ENCODE measurements at places on chromosomes 12 and 14.

DNA sequence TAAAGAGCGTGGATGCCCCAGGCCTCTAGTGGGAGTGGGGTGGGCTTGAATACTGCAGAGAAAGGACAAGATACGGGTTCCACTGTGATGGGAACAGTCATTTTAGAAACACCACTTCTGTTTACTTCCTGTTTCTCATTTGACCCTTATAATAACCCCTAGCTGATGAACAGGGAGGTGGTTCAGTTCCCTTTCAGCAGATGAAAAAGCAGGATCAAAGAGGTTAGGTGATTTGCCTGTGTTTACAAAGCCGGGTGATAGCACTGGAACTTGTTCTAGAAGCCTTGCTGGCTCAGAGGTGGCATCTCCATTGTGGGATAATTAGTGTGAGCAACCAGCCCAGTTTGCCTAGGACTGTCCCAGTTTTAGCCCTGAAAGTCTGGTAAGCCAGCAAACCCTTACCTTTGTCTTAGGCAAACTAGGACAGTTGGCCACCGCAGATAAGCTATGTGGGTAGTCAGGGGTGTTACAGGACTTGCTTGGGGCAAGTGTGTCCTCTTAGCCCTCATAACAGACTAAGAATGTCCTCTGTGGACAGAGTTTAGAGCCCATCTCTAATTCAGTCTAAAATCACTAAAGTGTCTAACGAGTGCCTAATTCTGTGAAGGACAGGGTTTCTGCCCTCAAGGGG is 7.5 kb upstream of the LRP1-AS start:
- no peak for DNase-seq

- DNase-seq, result no peak
Observed at GRCh38 chr12:15165012-15165659, 56.1 kb downstream of the RERG start.

DNA sequence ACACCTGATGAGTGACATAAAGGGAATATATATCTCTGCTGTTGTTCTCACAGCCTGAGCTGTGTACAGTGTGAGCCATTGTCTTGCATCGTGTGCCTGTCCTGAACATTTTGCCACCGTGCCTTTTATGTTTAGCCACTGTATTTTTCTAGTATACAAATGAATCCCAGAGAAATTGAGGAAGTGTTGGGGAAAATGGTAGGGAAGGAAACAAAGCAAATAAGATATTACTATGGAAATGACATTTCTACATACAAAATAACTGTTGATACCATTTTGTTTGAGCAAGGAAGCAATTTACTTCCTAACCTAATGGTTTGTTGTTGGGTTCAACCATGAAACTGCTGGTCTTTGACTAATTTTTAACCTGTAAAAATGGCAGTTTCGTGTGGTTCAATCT is 5.5 kb downstream of the PSMA6 start:
- no peak for DNase-seq

DNA sequence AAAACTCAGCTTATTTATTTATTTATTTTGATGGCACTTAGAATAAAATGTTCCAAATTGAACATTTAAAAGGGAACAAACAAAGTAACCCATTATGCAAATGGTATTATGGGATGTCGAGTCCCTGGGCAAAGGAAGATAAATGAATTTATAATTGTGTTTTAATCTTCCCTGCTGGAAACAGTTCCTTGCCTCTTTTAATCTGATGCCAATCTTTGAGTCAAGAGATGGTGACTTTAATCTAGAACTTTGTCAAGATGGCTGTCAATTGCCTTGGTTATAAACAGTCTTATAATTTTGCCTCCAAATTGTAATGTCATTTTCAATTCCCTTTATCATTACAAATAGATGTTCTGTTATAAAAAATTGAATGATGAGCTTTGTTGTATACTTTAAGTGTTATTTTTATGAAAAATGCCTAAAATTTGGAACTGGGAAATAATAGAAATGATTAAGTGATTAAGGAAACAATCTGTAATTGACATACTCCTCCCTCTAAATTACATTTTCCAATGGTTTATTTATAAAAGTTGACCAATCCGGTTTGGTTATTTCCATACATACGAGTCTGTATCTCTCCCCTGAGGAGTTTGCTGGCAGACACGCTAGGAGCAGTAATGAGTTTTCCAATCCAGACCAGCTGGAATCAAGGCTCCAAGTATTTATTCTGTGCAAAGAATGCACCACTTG is 134.9 kb upstream of the FRMD6 start:
- DNase-seq, result no peak

GRCh38 chr12:124583854-124584253 is 16.4 kb upstream of the NCOR2 start:
- DNase-seq, result no peak

DNA sequence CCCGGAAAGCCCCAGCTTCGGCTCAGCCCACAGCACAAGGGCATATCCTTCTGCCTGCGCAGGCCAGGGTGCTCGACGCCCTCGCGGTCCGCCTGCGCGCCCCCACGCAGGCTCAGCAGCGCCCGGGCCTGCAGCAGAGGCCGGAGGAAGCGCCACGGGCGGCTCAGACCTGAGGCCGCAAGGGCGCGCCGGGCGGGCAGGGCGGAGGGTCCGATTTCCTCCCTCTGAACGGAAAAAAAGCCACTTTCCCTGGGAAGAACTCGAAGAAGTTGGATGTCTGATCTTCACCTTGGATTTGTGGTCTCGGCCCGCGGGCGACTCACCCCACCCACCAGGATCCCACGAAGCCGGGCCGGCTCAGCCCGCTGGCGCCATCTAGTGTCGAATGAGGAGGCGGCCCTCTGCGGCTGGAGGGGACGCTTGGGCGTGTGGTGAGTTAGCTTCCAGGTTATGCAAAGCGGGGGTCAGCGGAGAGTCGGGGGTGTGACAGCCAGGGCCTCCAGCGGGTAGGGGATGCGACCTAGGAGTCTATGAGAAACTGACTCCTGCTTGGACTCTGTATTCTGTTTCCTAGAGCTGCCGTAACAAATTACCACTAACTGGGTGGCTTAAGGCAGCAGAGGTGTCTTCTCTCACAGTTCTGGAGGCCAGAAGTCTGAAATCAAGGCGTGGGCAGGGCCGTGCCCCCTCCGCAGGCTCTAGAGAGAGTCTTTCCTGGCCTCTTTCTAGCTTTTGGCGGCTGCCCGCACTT is 40.0 kb upstream of the SRSF5 start:
- peak; percentile 55 for DNase-seq

DNA sequence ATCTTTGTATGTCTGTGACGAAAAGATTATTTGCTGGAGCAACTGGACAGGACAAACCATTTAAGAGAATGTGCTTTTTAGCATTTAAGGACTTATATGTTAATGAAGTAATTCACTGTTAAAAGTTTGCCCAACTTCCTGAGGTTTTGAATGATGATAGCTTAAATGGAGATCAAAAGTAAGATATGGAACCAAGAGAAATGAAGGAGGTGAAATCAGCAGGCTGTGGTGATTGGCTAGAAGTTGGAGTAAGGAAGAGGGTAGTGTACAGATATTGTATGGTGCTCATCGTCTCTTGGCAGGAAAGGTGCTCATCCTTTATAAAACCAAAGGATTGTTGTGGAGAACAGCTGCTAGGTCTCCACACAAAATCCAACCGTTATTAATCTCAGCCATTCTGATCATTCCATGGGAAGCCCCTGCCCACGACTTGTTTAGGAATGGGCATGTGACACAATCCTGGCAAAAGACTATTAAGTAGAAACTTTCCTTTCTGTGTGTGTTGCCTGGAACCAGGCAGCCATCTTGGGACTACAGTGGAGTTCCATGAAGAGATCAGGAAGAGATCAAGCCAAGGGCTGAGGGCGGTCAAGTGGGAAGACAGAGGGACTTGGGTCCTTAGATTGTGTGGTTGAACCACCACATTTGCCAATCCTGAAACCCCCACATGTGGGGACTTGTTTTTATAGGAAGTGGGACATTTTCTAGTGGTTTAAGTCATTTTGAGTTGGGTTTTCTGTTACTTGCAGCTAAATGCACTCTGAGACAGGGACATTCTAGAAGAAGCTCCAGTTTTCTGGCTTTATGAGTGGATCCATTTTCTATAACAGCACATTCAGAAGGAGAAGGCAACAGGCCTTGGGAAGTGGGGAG is 56.8 kb upstream of the CHST11 start:
- no peak for DNase-seq
